ENCODE measurements at places on chromosomes 1 and 21. TPM values are rescaled to one million over a fixed set of nuclear protein-coding genes. Genes with fewer than 3 reads are reported as not detected.

Gene PADI1
- not detected for total RNA-seq

Gene KCNE1
- total RNA-seq, result 0.19 TPM

- no peak for DNase-seq
These were observed 56.8 kb downstream of the RPRD2 start for GRCh38 chr1:150420560-150421265.

DNA sequence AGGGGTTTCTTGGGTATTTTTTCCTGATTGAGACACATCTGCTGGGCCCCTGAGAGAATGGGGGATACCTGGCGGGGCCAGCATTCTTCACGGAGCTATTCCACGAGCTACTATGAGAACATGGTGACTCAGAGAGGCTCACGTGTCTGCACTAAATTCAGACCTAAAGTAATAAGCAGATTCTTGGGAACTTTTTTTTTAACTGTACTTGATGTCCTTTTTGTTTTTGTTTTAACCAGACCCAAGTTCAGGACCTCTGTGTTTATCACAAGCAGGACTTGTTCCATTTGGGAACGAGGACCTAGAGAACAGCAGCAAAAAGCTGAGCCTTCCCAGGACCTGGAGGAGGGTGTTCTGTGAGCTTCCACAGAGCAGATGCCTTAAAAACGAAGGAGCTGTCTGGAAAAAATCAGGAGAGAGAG lies 44.0 kb downstream of the EVA1C start:
- DNase-seq, result no peak

- DNase-seq, result no peak
These were observed 579 bp upstream of the ZNF684 start for GRCh38 chr1:40530735-40531380.

Gene CLEC20A
- total RNA-seq, result 0.47 TPM

GRCh38 chr1:220528679-220529501 lies 954 bp downstream of the MARK1 start:
- DNase-seq, result no peak

GRCh38 chr1:248631354-248632008 lies 3.4 kb downstream of the OR2T11 start:
- no peak for DNase-seq

GRCh38 chr1:206735553-206736031 lies 35.0 kb upstream of the IL19 start:
- no peak for DNase-seq

Gene CHI3L1
- total RNA-seq, result not detected

DNA sequence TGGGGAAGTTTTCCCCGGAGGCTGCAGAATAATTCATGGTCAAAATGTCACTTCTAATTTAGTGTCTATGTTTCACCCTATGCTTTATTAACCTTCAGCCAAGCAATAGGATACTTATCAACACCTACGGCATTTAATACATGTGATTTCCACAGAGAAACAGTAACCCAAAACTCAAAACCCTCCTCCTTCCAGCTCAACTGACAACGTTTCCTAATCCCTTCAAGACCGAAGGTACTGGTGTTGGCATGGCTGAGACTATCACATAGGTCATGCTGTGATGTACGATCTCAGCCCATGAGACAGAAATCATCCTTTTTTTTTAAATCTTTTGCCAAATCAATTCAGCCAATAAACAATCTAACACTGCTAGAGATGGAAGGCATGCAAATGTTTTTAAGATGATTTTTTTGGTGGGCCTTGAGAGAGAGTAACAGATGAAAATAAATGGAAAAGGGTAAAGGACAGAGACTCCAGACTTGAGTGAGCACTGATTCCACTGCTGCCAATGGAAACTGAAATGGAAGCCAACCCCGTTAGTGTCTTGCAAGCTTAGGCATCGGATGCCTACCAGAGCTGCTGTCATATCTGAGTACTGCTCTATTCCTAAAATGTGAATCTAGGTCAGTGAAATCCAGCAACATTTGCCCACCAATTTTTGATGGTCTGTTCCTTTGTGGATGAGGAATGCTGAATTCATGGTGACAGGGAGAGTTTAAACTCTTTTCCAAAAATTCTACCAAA lies 63.4 kb upstream of the BCL10 start:
- no peak for DNase-seq

- no peak for DNase-seq
These were observed 659.9 kb downstream of the LTN1 start for GRCh38 chr21:28332796-28333195.

Gene MAN1C1
- 47.2 TPM for total RNA-seq

DNA sequence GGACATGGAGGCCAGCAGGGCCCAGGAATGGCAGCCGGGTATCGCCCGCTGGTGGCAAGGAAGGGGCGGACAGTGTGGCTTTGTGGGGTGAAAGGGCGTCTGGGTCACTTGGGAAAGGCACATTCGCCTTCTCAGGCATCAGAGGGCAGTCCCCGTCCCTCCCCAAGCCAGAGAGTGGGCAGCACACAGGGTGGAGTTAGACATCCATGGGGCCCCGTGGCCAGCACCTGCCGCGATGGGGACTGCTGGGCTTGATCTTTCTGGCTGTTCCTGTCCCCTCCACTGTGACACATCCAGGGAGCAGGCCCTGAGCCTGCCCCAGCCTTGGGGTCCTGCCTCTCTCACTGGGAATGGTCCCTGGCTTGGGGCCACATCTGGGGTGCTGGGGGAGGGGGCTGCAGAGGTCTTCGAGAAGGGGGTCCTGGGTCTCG lies 4.0 kb upstream of the TRPM2 start:
- DNase-seq, result no peak

- DNase-seq, result no peak
These were observed 150.8 kb downstream of the PEX14 start for GRCh38 chr1:10625554-10625953.

- DNase-seq, result peak; percentile 44
These were observed 47.1 kb downstream of the TCP10L start for GRCh38 chr21:32538147-32538792.

DNA sequence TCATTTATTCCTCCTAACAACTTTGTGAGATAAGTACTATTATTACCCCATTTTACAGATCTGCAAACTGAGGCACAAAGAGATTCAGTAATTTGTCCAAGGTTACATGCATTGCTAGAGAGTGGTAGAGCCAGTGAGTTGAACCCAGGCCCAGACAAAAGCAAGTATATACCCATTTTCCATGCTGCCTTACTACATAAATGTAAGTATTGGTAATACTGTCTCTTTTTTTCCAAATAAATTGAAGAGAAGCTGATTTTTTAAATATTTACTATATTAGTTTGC lies 33.8 kb upstream of the IRF2BP2 start:
- DNase-seq, result no peak
